Fibroblast of skin of left quadriceps (primary cell): ENCODE measurements at places on chromosomes 11 and 22.
A peak's percentile ranks its signal among the peaks of the same experiment; 100 is the strongest.

- DNase-seq: peak; percentile 60
These were observed 28.9 kb downstream of the MOV10L1 start for GRCh38 chr22:50118557-50119168.

GRCh38 chr11:73348838-73349237, 27.4 kb upstream of the RELT start:
- DNase-seq: no peak

- no peak for DNase-seq
These were observed 14.9 kb upstream of the PDGFB start for GRCh38 chr22:39259666-39260065.

GRCh38 chr22:42473484-42474193, 41.4 kb upstream of the NFAM1 start:
- DNase-seq: peak; percentile 42

GRCh38 chr22:23527971-23528740, 51.9 kb downstream of the IGLL1 start:
- DNase-seq: no peak

GRCh38 chr22:34475886-34476285, 555.6 kb upstream of the LARGE1 start:
- no peak for DNase-seq

DNA sequence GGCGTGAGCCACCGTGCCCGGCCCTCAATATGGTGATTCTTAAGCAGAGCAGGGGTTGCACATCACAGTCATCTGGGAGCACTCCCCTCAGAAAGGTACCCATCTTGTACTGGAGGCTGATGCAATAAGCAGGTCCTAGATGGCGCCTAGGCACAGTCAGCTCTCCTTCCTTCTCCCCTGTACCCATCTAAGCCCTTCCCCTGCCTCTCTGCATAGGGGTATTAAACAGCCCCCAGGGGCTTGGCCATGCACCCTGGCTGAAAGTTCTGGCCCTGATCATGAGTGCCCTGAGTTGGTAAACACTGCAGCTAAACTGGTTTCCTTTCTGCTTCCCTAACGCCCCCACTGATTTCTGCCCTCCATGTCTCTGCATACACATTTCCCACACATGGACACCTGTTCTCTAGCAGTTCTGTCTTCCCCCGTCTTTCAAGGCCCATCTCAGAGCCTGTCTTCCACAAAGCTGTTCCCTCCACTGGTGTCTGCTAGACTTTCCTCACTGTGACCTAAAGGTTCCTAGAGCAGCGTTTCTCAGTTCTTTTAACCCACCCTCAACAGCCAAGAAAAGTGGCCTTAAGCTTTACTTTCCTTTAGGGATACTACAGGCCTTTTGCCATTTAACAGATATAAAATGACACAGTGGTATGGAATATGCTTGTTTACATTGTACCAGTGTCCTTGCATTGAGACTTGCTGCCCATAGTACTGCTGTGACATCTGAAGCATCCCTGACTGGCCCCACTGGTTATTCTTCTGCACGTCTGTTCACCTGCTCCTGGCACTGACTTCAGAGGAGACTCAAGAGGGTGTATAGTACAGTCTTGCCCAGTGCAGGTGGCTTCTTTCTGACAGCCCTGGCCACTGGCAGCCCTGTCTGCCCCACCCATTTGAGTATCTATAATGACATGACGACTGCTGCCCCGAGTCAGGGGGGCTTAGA, 15.6 kb downstream of the UBE2L3 start:
- DNase-seq: no peak

DNA sequence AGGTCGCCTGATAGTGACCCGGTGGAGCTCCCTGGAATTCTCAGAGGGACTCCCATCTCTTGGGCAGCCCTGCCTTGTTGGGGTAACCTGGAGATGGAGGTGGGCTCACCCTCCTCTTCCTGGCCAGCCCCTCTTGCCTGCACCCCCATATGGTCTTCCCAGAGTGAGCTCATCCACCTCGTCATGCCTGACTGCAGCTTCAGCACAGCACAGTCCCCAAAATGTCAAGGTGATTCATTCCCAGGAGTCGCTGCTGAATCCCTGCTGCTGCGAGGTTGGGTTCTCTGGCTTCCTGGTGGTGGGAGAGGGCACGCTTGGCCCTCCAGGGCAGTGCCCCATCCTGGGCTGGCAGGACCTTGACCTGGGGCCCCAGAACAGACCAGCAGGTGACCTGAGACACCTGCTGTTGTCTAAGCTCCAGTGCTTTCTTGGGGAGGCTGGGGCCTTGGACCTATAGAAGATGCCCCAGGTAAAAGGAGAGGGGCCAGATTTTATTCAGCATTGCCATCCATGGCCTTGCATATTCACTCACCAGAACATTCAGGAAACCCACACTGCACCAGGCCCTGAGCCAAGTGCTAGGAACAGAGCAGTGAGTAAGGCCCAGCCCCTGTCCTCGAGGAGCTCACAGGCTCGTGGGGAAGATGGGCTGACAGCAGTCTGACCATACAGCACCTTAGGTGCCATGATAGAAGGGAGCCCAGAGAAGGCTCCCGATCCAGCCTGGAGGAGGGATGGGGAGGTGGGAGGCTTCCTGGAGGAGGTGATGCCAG, 72.9 kb downstream of the CACNA1I start:
- no peak for DNase-seq

DNA sequence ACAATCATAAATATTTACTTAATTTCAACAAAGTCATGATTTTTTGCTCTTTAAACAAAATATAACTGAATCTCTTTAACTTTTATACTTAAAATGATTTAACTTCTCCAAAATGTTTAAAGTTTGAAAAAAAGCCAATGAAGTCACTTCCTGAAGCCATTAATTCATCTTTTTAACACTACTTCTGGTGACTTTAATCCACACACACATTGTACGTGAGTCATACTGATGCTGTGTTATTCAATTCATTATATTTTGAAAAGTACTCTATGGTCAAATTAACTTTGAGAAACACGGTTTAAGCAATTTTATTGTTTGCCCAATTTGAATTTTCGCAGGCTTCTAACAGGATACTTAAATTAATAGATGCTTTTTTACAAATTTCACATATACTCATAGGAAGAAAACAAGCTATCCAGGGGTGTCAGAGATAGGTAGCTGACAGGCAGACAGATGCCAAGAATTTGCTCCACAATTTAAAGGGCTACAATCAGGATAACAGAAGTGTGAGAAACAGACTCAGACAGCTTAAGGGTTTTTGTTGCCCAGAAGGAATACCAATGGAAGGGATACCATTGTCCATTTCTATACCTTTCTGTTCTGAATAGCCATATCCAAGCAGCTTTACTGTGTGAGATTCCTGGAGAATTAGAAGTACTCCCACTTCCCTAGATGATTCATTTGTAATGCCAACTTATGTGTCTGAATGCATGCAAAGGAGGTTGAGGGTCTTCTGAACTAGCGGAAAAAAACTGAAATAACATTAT, 118.4 kb downstream of the RBFOX2 start:
- DNase-seq: no peak

GRCh38 chr22:36571991-36572390, 43.0 kb upstream of the EIF3D start:
- no peak for DNase-seq

- DNase-seq: no peak
These were observed 3.4 kb downstream of the OLFML1 start for GRCh38 chr11:7488681-7489080.

DNA sequence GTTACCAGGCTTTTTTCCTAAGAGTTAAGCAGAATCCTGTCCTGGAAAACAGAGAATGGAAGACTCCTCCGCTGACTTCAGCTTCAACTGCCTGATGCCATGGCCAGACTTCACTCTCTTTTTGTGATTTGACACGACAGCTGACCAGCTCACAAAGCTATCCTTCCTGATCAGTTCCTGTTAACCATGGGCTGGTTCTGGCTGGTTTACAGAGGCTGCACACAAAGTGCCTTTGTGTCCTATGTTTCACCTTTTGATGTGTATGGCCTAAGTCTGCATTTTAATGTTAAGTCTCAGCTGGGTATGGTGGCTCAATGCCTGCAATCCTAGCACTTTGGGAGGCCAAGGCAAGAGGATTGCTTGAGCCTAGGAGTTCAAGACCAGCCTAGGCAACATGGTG, 11.1 kb downstream of the FOLR3 start:
- DNase-seq: no peak

GRCh38 chr11:96072592-96072991, 148.7 kb upstream of the MTMR2 start:
- no peak for DNase-seq

DNA sequence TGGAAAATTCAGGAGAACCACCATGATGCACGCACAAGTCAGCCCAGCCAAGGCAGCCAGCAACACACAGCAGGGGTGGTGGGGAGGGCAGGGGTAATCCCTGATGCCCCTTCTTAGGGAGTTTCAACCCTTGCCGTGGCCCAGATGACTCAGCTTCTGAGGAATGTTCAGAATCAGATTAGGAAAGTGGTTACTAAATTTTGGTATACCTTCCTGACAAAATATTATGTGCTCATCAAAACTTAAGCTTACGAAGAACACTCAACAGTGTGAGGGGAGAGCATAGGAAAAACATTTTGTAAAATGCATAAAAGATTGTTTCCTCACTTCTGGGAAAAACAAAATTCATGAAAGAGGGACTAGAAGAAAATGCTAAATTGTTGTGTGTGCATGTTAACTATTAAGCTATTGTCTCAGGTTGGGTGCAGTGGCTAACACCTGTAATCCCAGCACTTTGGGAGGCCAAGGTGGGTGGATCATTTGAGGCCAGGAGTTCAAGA, 32.1 kb downstream of the SERPIND1 start:
- peak; percentile 17 for DNase-seq

GRCh38 chr11:83759148-83759547, 473.0 kb upstream of the CCDC90B start:
- no peak for DNase-seq

DNA sequence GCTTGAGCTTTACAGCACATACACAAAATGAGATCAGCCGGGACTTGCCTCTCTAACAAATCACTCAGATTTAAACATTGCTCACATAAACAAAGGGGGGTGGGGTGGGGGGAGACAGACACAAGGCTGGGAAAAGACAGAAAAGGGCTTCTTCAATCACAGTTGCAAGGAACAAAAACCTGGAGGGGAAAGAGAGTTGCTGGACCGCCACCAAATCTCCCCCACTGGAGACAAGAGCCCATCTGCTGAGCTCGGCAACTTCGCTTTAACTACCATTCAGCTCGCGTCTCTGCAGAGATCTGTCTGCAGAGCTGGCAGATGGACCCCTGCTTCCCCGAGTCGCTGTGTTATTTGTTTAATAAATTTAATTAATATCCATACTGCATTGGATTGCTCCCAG, 165.0 kb downstream of the RCN1 start:
- DNase-seq: no peak

DNA sequence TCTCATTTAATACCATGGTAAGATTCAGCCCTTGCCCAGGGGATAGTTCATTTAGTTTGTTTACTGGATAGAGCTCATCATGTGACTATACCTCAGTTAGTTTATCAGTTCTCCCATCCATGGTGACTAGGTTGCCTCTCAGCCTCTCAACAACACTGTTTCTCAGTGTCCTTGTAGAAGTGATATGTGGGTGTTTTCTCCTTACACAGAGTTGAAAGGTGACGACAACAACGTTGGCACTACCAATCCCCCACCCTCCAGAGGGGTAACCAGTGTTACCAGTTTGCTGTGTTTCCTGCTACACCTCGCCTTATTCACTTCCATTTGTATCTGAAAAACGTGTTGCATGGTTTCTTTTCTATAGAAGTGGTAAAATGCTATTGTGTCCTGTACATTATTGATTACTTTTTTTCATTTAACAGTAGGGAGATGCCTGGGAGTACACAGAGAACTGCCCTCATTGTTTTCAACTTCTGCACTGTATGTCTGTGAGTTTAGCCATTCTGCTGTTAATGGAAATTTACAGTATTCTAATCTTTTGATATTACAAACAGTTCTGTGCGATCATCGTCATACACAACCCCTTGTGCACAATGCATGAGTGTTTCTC, 11.6 kb downstream of the NEAT1 start:
- no peak for DNase-seq

- DNase-seq: no peak
These were observed 8.8 kb downstream of the FOXRED2 start for GRCh38 chr22:36497910-36498665.

DNA sequence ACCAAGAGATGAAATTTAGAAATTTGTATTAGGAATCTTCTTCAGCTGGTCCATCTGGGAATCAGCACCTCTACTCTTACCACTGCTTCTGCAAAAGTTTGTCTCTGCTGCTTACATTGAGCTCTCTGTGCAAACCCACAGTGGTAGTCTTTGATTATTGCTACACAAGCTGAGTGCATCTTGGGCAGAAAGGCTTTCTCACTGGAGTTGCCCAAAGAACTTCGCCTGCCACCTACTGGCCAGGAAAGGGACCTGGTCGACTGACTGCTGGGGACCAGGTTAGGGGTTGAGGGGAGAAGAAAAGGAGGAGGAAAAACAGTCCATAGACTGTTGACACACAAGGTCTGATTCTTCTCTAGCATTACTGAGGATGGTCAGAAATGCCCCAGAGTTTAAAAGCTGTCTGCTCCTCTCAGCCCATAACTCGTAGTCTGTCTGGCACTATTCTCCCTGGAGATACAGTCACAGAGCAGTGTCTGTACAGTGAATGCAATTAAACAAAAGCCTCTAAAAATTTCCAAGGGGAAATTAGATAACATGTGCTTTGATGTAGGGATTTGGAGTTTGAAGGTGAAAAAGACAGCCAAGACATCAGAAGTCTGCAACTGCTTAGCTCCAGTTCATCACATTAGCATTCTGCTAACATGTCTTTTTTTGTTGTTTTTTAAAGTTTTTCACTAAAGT, 215.0 kb upstream of the CTSC start:
- no peak for DNase-seq

GRCh38 chr11:57387289-57388030, 3.0 kb downstream of the PRG2 start:
- no peak for DNase-seq

GRCh38 chr11:11865449-11865848, 23.7 kb downstream of the USP47 start:
- no peak for DNase-seq

DNA sequence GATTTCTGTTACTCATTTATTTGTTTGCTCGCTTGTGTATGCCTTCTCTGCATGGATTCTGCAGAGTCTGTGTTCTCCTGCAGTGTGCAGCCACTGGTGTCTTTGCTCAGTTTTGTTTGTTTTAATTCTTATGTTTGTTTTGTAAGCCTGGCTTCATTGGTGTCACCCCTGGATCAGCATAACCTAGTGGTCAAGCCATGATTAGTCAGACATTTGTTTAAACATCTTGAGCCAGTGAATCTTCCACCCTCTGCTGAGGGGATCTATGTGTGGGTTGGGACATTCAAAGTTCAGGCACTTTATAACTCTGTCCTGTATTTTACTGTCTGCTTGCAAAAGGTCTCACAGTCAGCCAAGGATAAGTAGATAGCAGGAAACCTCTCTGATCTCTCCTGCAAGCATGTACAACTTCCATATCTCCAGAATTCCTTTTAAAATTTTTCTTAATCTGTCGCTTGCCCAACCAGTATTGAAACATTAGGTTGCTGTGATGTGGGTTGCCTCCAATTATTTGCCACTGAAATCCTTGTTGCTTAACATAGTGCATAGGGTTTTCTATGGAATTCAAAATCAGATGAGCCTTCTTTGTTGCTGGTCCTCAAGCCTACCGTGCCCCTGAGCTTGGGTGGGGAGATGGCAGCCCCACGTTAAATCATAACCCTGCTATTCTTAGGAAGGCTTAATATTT, 86.8 kb downstream of the KCNQ1OT1 start:
- DNase-seq: no peak
